Daoy (cell line): ENCODE measurements at places on chromosomes 1 and 21. TPM values are rescaled to one million over a fixed set of nuclear protein-coding genes. Genes with fewer than 3 reads are reported as not detected.

GRCh38 chr1:117675907-117676430, 70.1 kb downstream of the TENT5C start:
- no peak for DNase-seq

DNA sequence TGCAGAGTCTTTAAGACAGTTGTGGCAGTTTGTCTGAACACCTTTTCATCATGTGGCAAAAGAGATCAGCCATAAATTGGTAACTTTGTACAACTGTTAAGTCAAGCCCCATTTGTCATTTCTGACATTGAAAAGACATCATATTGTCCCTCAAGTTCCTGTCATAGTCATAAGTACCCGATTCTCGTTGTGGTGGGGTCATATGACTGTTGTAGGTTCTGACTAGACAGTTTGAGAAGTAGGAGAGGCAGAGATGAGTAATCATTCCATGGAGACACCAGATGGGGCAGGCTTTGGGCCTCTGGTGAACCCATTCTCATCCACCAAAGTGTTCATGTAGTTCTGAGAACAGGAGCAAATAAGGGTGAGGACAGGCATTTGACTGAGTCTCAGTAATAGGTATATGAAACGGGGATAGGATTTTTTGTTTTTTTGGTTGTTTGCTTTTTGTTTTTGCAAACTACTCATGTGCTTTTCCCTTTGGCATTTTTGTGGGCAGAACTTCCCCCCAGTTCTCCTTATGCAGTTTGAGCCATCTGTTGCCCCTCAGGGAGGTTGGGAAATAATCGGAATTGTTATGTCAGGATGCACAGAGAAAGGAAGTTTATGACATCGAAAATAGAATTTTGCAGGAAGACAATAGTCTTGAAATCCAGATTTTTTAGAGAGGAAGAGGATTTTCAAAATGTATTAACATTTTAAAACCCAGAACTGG, 86.9 kb upstream of the KCNE2 start:
- DNase-seq, result no peak

- no peak for DNase-seq
These were observed 270.0 kb upstream of the VAMP3 start for GRCh38 chr1:7501084-7501491.

- DNase-seq, result no peak
These were observed 111.3 kb upstream of the CSF3R start for GRCh38 chr1:36594023-36594422.

- no peak for DNase-seq
These were observed 206.8 kb downstream of the ST6GALNAC3 start for GRCh38 chr1:76281306-76281705.

DNA sequence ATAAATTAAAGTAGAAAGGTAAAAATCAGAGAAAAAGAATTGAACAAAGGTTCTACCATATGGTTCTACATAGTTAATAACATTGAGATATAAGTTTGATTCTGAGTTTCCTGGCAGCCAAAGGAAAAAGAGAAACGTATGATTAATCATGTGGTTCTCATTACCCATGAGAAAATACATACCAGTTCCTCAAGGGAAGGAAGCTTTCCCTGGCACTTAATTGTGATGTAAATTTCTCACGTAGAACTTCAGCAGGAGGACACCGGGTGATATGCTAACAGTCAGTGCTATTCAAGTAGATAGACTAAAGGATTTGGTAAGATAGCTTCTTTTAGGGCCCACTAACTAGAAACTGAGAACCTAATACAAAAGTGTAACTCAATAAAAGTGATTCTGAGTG, 218.5 kb downstream of the NFIA start:
- DNase-seq, result no peak

- peak; percentile 38 for DNase-seq
These were observed at the start of gene THBS3 for GRCh38 chr1:155207806-155208540. Gene THBS3 (minus strand): TSS chr1:155207897. CDS start chr1:155207876, 21 bp downstream.

DNA sequence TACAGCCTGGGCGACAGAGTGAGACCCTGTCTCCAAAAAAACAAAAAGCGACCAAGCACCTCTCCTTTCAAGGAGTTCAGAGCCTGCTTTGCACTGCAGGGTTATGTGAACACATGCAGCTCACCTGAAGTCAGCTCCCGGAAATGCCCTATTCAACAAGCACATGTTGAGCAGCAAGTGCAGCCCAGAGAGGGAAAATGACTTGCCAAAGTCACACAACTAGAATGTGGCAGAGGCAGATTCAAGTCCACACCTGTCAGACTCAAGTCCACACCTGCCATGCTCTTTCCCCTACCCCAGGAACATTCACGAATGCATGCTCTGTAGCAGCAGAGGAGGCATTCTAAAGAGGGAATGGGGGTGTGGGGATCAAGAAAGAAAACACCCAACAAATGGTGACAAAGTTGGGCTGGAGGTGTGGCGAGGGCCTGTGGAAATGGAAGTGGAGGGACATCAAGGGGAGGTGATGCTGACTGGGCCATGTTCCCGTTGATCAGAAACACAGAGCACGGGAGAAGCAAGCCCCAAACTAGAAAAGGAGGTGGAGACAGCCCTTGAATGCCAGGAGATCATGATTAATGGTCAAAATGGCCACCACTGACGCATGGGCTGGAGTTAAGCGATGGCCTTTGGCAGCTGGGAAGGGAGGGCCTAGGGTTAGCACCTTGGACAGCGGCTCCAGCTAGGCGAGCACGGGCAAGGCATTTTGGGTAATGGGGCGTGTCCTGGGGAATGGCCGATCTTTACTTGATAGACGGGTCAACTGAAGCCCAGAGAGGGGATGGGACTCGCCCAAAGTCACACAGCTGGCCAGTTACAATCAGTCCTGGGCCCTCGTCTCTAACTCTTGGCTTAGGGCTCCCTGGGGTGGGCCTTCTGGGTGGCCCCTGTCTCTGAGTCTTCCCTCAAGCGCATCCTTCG, 21.5 kb downstream of the RAP1GAP start:
- peak; percentile 86 for DNase-seq

DNA sequence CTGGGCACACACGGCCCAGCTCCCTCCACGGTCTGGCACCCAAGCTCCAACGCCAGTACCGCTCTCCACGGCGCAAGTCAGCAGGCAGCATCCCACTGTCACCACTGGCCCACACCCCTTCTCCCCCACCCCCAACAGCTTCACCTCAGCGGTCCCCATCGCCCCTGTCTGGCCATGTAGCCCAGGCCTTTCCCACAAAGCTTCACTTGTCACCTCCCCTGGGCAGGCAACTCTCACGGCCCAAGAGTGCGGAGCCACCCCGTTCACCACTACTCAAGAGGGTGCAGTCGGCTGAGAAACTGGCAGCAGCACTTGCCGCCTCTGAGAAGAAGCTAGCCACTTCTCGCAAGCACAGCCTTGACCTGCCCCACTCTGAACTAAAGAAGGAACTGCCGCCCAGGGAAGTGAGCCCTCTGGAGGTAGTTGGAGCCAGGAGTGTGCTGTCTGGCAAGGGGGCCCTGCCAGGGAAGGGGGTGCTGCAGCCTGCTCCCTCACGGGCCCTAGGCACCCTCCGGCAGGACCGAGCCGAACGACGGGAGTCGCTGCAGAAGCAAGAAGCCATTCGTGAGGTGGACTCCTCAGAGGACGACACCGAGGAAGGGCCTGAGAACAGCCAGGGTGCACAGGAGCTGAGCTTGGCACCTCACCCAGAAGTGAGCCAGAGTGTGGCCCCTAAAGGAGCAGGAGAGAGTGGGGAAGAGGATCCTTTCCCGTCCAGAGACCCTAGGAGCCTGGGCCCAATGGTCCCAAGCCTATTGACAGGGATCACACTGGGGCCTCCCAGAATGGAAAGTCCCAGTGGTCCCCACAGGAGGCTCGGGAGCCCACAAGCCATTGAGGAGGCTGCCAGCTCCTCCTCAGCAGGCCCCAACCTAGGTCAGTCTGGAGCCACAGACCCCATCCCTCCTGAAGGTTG, 97.6 kb downstream of the PIK3R3 start:
- no peak for DNase-seq

GRCh38 chr1:150162862-150163706, 13.4 kb downstream of the PLEKHO1 start:
- peak; percentile 98 for DNase-seq

- peak; percentile 39 for DNase-seq
These were observed 21.9 kb upstream of the MORC3 start for GRCh38 chr21:36297938-36298572.

DNA sequence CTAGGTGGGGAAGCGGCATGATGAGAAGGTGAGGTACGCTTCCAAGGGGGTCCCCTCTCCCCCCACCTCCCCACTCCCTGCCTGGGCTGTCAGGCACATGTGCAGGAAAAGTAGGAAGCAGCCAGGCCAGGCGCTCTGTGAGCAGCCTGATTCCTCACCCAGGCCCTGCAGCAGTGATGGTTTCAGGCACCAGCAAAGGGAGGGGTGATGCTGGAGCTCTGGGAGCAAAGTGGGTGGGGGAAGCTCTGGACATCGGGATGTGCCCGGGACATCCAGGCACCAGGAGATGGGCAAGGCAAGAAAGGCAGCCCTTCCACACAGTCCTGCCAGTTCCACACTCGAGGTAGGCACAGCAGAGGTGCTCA, 106.1 kb downstream of the CRYAA start:
- DNase-seq, result no peak

GRCh38 chr1:5954964-5955363, 37.3 kb downstream of the NPHP4 start:
- no peak for DNase-seq

- DNase-seq, result peak; percentile 76
These were observed 3.3 kb upstream of the C2CD2 start for GRCh38 chr21:41956926-41957729.

DNA sequence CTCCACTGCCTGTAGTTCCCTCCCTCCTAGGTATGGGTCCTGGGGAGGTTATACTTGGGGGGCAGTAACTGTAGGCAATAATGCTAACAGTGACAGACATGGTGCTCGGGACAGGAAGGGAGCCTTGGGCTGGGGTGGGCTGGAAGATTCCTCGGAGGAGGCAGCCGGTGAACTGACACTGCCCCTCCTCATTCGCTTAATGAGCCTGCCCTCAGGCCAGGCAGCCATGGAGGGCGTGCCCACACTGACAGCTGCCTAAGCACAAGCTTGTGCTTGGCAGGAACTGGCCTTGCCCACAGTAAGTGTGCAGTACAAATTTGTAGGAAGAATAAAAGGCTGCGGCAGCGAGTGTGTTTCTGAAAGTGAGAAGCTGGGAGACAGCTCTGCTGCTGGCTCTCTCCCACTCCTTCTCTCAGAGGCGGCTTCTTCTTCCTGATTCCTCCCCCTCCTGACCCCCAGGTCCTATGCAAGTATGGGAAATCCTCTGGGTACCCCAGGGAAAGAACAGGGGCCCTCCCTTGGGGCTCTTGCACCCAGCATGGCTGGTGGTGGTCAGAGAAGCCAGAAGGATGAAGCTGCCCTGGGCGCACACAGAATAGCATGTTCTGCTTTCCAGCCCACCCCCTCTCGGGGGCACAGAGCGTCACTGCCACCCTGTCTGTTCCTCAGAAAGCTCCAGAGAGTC, 23.6 kb downstream of the OPTC start:
- DNase-seq, result peak; percentile 54

DNA sequence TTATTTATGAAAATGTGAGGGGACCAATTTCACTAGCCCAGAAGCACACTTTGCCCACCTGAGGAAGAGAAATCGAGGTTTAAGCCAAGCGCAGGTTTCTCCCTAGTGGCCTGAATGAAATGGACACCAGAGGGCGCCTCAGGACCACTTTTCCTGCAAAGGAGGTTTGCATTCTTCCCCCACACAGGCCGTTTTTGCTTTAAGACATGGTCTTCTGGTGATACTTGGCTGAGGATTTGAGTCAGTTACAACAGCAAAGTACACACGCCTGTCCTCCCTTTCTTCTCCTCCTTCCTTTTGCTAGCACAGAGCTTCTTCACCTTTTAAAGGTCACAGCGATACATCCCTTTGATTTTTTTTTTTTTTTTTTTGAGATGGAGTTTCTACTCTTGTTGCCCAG, 5.4 kb downstream of the PLA2G2E start:
- DNase-seq, result peak; percentile 75

DNA sequence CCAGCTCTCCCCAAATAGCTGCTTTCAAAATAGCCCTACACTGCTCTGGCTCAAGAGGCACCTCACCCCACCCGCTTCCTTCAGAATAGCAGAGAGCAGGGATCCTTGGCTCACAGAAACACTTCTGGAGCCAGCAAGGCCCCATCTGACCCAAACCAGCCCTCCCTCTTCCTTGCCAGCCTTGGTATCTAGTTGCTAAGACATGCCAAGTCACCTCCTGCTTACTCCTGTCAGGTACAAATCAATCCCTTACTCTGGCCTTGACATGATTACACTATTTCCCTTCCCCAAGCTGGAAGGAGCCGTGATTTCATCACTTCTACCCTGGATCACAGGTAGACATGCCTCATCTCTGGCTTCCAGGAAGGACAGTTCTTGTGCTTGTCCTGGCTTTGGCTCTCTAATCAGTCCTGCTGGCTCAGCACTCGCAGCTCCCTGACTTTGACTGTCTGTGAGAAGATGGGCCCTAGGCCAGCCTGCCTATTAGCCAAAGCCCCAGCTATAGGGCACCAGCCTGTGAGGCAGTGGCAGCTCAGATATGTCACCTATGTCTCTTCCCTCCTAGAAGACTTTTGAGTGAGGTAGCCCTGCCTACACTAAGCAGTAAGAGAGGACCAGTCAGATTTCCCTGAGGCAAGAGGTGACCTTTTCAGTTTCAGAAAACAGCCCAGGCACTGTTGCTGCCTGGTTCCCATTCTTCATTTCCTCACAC, 8.9 kb upstream of the MUTYH start:
- DNase-seq, result no peak

GRCh38 chr1:162035241-162035640, 11.6 kb upstream of the OLFML2B start:
- DNase-seq, result peak; percentile 80

DNA sequence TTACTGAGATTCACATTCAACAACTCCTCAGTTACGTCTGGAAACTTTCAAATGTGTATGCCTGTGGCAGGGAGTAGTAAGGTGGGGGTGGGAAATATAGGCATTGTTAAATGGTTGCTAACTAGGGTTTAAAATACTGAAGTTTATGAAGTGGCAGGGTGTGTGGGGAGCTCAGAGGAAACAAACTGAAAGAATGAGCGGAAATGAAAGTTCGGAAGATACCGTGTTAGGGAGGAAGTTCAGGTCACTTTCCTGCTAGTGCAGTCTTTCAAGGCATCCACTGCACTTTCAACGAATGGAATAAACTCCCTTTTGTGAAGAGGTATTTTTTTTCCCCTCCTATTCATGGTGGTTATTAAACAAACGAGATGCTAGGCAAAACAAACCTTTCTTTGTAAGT, 19.7 kb downstream of the SYNJ1 start:
- no peak for DNase-seq

- DNase-seq, result no peak
These were observed 39.9 kb upstream of the MUTYH start for GRCh38 chr1:45380125-45380524.

- DNase-seq, result no peak
These were observed 47.8 kb downstream of the PTPN14 start for GRCh38 chr1:214503553-214503952.

- peak; percentile 93 for DNase-seq
These were observed 17.1 kb downstream of the ZP4 start for GRCh38 chr1:237873487-237874211.

GRCh38 chr21:34944015-34944755, 104.9 kb downstream of the RUNX1 start:
- DNase-seq, result no peak

The PTGS2 gene
- 8.7 and 12.5 TPM in 2 replicates for total RNA-seq

The PDE9A gene
- total RNA-seq, result 0.17 TPM in 1 of 2 replicates, not detected in the other

The PNRC2 gene
- total RNA-seq, result 178 and 183 TPM in 2 replicates

The U2AF1 gene
- 43.1 and 50.0 TPM in 2 replicates for total RNA-seq

The ADORA1 gene
- 0.89 and 2.7 TPM in 2 replicates for total RNA-seq

The MTARC1 gene
- 1.5 and 3.9 TPM in 2 replicates for total RNA-seq

The TFF1 gene
- not detected in 2 replicates for total RNA-seq

The LCE2B gene
- not detected in 2 replicates for total RNA-seq

The LRRC41 gene
- total RNA-seq, result 50.2 and 61.0 TPM in 2 replicates

The CELSR2 gene
- 0.97 and 1.0 TPM in 2 replicates for total RNA-seq

The OPTC gene
- total RNA-seq, result not detected in 2 replicates

The LCE3D gene
- not detected in 2 replicates for total RNA-seq

The BSND gene
- total RNA-seq, result not detected in 2 replicates

The CFHR1 gene
- not detected in 2 replicates for total RNA-seq

The SHE gene
- 0.06 and 0.11 TPM in 2 replicates for total RNA-seq

The RHCE gene
- total RNA-seq, result 0.23 and 0.65 TPM in 2 replicates
